ENCODE measurements at places on chromosomes 4 and X.

GRCh38 chrX:2696698-2697215, 5.7 kb downstream of the CD99 start:
- peak; percentile 23 for DNase-seq

GRCh38 chr4:95838192-95838591, 1.7 kb upstream of the PDHA2 start:
- DNase-seq = no peak

DNA sequence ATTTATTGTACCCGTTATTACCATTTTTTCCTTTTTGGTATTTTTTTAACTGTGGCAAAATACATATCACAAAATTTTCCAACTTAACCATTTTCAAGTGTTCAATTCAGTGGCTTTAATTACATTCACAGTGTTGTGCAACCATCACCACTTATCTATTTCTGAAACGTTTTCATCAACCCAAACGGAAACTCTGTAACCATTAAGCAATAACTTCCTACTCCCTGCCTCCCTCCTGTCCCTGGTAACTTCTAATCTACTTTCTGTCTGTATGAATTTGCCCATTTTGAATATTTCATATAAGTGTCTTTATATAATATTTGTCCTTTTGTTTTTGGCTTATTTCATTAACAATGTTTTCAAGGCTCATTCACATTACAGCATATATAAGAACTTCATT, 57.4 kb upstream of the MSN start:
- no peak for DNase-seq

DNA sequence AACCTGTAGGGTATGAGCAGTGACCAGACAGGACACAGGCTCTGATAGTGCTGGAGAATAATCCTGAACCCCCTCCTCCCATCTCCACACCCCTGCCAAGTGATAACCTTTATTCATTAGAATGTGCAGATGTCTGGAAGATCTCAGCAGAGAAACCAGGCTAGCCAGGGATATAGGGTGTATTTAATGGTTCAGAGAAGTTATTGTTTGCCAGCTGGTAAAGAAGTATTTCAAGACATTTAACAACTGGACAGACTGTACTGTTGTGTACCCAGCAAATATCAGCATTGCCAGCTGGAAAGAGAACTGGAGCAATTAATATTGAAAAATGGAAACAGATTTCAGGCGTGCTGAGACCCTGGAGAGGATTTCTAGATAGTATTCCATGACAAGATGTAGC, 94.5 kb downstream of the RASGEF1B start:
- DNase-seq = no peak

GRCh38 chr4:85986266-85986665, 373.6 kb downstream of the MAPK10 start:
- DNase-seq = no peak

DNA sequence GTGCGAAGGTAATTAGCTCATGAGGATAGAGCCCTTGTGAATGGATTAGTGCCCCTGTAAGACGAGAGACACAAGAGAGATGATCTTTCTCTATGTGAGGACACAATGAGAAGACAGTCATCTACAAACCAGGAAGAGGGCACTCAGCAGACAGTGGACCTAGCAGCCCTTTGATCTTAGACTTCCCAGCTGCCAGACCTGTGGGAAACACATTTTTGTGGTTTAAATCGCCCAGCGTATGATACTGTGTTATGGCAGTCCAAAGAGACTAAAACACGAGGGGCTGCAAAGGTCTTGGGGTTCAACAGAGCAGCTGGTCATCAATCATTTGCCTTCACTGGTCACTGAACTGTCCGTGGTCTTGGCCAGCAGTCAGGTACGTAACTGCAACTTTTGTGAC, 9.2 kb upstream of the SYNPO2 start:
- DNase-seq = no peak

- no peak for DNase-seq
Observed at GRCh38 chr4:107818301-107818910, 6.3 kb upstream of the SGMS2 start.

GRCh38 chr4:183867247-183867646, 37.9 kb upstream of the STOX2 start:
- DNase-seq = no peak

GRCh38 chr4:73709451-73710033, 30.8 kb upstream of the CXCL8 start:
- no peak for DNase-seq

- no peak for DNase-seq
Observed at GRCh38 chrX:27591938-27592337, 1.8 kb downstream of the DCAF8L2 start.

DNA sequence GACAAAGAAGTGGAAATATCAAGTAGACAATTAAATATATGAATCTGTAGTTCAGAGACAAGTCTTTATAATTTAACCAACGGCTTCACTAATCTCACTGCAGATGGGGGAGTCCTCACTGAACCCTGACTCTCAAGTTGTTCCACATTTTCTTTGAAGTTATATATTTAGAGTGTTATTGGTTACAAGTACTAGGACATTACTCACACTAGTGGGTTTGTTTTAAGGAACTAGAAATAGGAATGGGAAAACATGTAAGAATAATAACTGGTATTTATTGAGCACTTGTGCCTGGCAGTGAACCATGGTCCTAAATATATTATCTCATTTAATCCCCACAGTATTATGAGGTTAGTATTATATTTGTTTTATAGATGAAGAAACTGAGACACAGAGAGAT, 22.0 kb downstream of the MND1 start:
- DNase-seq = no peak

GRCh38 chr4:93760284-93760683, 68.3 kb upstream of the ATOH1 start:
- DNase-seq = no peak

- DNase-seq = no peak
Observed at GRCh38 chr4:185217408-185217975, 8.1 kb downstream of the SNX25 start.

- peak; percentile 9 for DNase-seq
Observed at GRCh38 chr4:78644744-78645330, 93.3 kb downstream of the ANXA3 start.

- no peak for DNase-seq
Observed at GRCh38 chr4:6079965-6080364, 61.7 kb upstream of the C4orf50 start.

DNA sequence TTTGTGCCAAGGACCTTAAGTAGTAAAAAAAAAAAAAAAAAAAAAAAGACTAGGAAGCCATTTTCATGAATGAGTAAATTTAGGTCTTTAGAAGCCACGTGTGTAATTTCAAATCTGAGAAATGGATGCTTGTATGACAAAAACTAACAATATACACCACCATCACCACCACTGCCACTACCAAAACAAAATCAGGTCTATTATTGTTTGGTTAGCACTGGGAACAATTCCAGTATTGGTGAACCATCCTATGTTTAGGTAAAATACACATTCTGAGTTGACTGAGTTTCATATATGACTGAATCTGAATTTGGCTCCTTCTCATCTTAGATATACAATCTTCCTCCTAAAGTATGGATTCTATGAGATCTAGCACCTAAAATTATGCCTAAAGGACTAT, 8.8 kb upstream of the TMSB4X start:
- DNase-seq = no peak

GRCh38 chr4:186109245-186109644, 4.7 kb downstream of the FAM149A start:
- no peak for DNase-seq

GRCh38 chr4:7516096-7516772, 81.5 kb upstream of the PSAPL1 start:
- DNase-seq = no peak

DNA sequence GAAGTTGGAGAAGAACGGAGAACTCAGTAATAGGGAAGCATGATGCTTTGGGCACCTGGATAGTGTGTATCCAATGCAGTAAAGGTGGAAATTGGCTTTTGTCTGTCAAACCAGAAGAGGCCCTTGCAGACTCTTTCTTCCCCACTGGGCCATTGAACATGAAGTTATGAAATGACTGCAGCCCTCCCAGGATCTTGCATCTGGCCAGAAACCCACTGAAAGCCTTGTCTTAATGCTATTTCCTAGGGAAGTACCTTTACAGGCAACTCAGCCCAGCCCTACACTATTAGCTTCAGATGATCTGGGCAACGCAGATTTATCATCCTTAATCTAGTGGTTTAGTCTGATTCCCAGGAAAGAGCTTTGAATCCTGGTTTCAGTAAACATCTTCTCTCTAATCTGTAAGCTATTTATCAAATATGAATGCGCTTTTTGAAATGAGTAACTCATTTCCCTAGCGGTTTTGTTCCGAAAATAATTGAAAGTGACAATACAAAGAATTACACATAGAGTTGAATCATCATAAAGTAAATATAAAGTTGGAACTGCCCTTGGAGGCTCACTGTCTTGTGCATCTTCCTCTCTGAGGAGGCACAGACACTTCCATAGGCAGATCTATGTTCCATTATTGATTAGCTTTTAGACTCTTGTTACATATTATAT, 464.1 kb downstream of the IDS start:
- DNase-seq = no peak

GRCh38 chr4:88735564-88735963, 37.9 kb upstream of the NAP1L5 start:
- DNase-seq = no peak

- no peak for DNase-seq
Observed at GRCh38 chr4:85905761-85906160, 430.8 kb downstream of the ARHGAP24 start.

- DNase-seq = no peak
Observed at GRCh38 chrX:30504309-30504708, 73.3 kb downstream of the TASL start.

GRCh38 chr4:158259955-158260575, 49.8 kb downstream of the TMEM144 start:
- DNase-seq = no peak

GRCh38 chr4:173330590-173330989, 3.6 kb downstream of the HMGB2 start:
- DNase-seq = no peak

- no peak for DNase-seq
Observed at GRCh38 chr4:99723612-99724011, 66.0 kb upstream of the C4orf54 start.

GRCh38 chrX:133375615-133376340, 39.5 kb downstream of the GPC4 start:
- no peak for DNase-seq

DNA sequence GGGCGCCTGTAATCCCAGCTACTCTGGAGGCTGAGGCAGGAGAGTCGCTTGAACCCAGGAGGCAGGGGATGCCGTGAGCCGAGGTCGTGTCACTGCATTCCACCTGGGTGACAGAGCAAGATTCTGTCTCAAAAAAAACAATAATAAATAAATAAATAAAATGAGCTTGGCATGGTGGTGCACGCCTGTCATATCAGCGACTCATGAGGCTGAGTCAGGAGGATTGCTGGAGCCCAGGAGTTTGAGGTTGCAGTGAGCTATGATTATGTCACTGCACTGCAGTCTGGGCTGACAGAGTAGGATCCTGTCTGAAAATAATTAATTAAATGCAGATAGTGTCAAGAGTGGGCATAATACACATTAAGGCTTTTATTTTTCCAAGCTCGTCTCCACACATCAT, 77.5 kb downstream of the DHRSX start:
- DNase-seq = no peak

GRCh38 chr4:145670422-145670821, 9.5 kb upstream of the C4orf51 start:
- no peak for DNase-seq

- DNase-seq = peak; percentile 55
Observed at GRCh38 chrX:11757719-11758399, at the start of gene MSL3. Gene MSL3, plus strand, starts transcription at chrX:11758237. Its CDS starts 27 bp downstream, at chrX:11758264.

DNA sequence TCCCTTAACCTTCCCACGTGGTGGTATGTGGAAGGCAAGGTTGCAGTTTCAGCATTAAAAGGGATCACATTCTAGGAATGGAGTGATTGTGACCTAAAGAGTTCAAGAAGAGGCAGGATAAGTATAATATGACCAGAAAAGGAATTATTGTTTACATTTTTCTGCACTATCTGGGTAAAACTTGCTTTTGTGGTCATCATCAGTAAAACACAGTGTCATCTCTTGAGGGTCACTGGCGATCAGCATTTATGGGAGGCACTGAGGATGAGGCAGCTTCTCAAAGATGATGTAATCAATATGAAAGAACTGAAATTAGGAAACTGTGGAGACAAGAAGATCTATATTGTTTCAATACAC, 88.7 kb downstream of the CFAP299 start:
- no peak for DNase-seq

- DNase-seq = no peak
Observed at GRCh38 chrX:79081895-79082512, 62.5 kb upstream of the GPR174 start.

GRCh38 chr4:136156947-136157346, 1375.3 kb downstream of the PCDH18 start:
- no peak for DNase-seq

GRCh38 chr4:56817840-56818491, 3.5 kb downstream of the SPINK2 start:
- DNase-seq = no peak

DNA sequence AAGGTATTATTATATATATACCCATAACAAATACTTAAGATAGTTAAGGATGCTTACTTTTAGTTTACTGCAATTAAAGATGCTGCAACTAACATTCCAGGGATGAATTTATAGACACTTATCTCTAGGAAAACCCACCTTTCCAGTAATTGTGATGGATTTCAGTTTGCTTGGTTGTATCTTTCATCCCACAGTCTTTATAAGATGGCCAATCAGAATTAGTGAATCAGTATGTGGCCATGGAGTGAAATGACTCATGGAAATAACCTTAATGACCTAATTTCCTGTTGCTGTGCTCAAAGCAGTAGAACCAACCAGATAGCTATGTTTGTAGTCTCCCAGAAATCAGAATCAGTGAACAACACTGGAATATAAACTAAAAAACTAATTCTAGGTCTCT, 26.4 kb downstream of the MOSPD2 start:
- no peak for DNase-seq

GRCh38 chr4:11650801-11651596, 222.3 kb upstream of the HS3ST1 start:
- DNase-seq = no peak

DNA sequence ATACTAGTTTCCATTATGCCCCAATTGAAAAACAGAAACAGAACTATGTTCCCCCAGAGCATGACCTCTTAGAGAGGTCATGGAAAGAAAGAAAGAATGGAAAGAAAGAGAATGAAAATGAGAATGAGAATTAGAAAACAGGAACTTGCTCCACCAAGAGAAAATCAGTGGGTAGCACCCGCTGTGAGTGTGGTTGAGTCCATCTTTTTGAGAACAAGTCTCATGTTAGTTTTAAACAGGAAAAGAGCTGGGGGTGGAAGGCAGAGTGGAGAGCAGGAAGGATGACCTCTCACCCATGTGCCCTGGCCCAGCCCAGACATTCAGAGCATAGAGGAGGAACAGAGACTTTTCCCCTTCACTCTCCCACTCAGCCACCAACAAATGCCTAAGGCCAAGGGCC, 4.9 kb downstream of the GSX2 start:
- DNase-seq = no peak

- DNase-seq = no peak
Observed at GRCh38 chrX:10087391-10087790, 69.4 kb upstream of the CLCN4 start.

GRCh38 chr4:40731792-40732245, 17.9 kb upstream of the NSUN7 start:
- no peak for DNase-seq

All from activated effector memory CD4-positive, alpha-beta T cell treated with Interleukin-2 at 50 U/mL for 16 hours (primary cell).